Mesothelial cell of epicardium (in vitro differentiated cells): ENCODE measurements at places on chromosomes 2 and 18. TPM values are rescaled to one million over a fixed set of nuclear protein-coding genes. Genes with fewer than 3 reads are reported as not detected.

The GPR39 gene
- total RNA-seq = 0.07 to 0.47 TPM (median 0.31 TPM) in 3 replicates

The SLC9A4 gene
- total RNA-seq = 0.07 to 0.11 TPM (median 0.11 TPM) in 3 replicates

The C2orf72 gene
- total RNA-seq = 0.76 to 0.78 TPM (median 0.77 TPM) in 3 replicates

The HTR2B gene
- 2.6 to 3.7 TPM (median 3.4 TPM) in 3 replicates for total RNA-seq

The UGT1A10 gene
- not detected in 3 replicates for total RNA-seq

The BBS5 gene
- total RNA-seq = 10.2 to 11.4 TPM (median 10.8 TPM) in 3 replicates

The POTEC gene
- not detected in 3 replicates for total RNA-seq

The ATP5F1A gene
- 322 to 340 TPM (median 329 TPM) in 3 replicates for total RNA-seq

The LAMA1 gene
- 91.4 to 99.8 TPM (median 93.7 TPM) in 3 replicates for total RNA-seq

The FBXO15 gene
- total RNA-seq = 1.6 to 2.3 TPM (median 2.2 TPM) in 3 replicates

The RNF152 gene
- total RNA-seq = 19.0 to 28.6 TPM (median 25.7 TPM) in 3 replicates

The SLC11A1 gene
- 0.53 to 0.79 TPM (median 0.76 TPM) in 3 replicates for total RNA-seq

The IL36RN gene
- 0.84 to 1.1 TPM (median 0.85 TPM) in 3 replicates for total RNA-seq

The IL1R2 gene
- not detected in 3 replicates for total RNA-seq

The MTLN gene
- 6.9 to 10.1 TPM (median 7.6 TPM) in 3 replicates for total RNA-seq

The MOGAT1 gene
- total RNA-seq = not detected in 3 replicates

The PROKR1 gene
- total RNA-seq = 0.09 to 0.14 TPM (median 0.11 TPM) in 3 replicates

The ASTL gene
- total RNA-seq = 0.60 to 1.2 TPM (median 1.1 TPM) in 3 replicates

The FSHR gene
- total RNA-seq = not detected in 3 replicates

The GKN2 gene
- total RNA-seq = not detected in 3 replicates

The REG3G gene
- not detected in 3 replicates for total RNA-seq

The TMEM163 gene
- 0.29 to 0.47 TPM in 2 of 3 replicates, not detected in the other for total RNA-seq

The ALPP gene
- total RNA-seq = not detected in 3 replicates

The CCL20 gene
- 0.36 TPM in 1 of 3 replicates, not detected in the others for total RNA-seq

The SH3RF3 gene
- 2.5 to 2.8 TPM (median 2.7 TPM) in 3 replicates for total RNA-seq

The RFX8 gene
- total RNA-seq = 0.65 to 0.86 TPM (median 0.66 TPM) in 3 replicates

The CPLX4 gene
- not detected in 3 replicates for total RNA-seq

The FRZB gene
- 12.1 to 13.0 TPM (median 12.6 TPM) in 3 replicates for total RNA-seq

The IHH gene
- total RNA-seq = 0.18 to 0.62 TPM (median 0.38 TPM) in 3 replicates

The RAMP1 gene
- 2.0 to 2.1 TPM (median 2.0 TPM) in 3 replicates for total RNA-seq

The PLGLB1 gene
- 8.4 to 9.3 TPM (median 8.8 TPM) in 3 replicates for total RNA-seq

The TMEM169 gene
- total RNA-seq = 0.71 to 0.84 TPM (median 0.78 TPM) in 3 replicates

The SLC35F6 gene
- 25.2 to 26.8 TPM (median 26.0 TPM) in 3 replicates for total RNA-seq

The CYRIA gene
- 3.9 to 4.5 TPM (median 4.0 TPM) in 3 replicates for total RNA-seq

The SOX11 gene
- total RNA-seq = 45.0 to 47.0 TPM (median 46.2 TPM) in 3 replicates

The CREG2 gene
- total RNA-seq = 0.20 to 0.88 TPM (median 0.42 TPM) in 3 replicates

The PTPRN gene
- total RNA-seq = 0.33 to 0.50 TPM (median 0.38 TPM) in 3 replicates

The GPATCH11 gene
- total RNA-seq = 3.6 to 4.9 TPM (median 4.6 TPM) in 3 replicates

The MC5R gene
- not detected in 3 replicates for total RNA-seq

The CLASP1 gene
- 94.0 to 99.8 TPM (median 98.6 TPM) in 3 replicates for total RNA-seq

The TFPI gene
- 80.0 to 89.7 TPM (median 87.9 TPM) in 3 replicates for total RNA-seq

The MLPH gene
- total RNA-seq = 6.1 to 7.7 TPM (median 7.5 TPM) in 3 replicates

The ALPI gene
- total RNA-seq = not detected in 3 replicates

The MTX2 gene
- 28.8 to 33.2 TPM (median 29.9 TPM) in 3 replicates for total RNA-seq

The TUBA4B gene
- not detected in 3 replicates for total RNA-seq

The SIGLEC15 gene
- total RNA-seq = not detected in 3 replicates

The GDF7 gene
- 3.0 to 3.2 TPM (median 3.1 TPM) in 3 replicates for total RNA-seq

The SPATA3 gene
- total RNA-seq = not detected in 3 replicates

The MAL gene
- not detected in 3 replicates for total RNA-seq

The PSMA8 gene
- 0.22 TPM in 1 of 3 replicates, not detected in the others for total RNA-seq

The CTNNA2 gene
- 4.9 to 5.7 TPM (median 5.1 TPM) in 3 replicates for total RNA-seq

The C2orf68 gene
- total RNA-seq = 70.8 to 79.0 TPM (median 74.6 TPM) in 3 replicates

The MYO1B gene
- total RNA-seq = 74.6 to 81.6 TPM (median 80.2 TPM) in 3 replicates

The CRYGD gene
- total RNA-seq = not detected in 3 replicates

The PARD3B gene
- total RNA-seq = 20.4 to 23.7 TPM (median 23.4 TPM) in 3 replicates

The PSTPIP2 gene
- total RNA-seq = 10.6 to 12.7 TPM (median 11.8 TPM) in 3 replicates

The NEU2 gene
- total RNA-seq = not detected in 3 replicates

The FAM124B gene
- total RNA-seq = 0.09 TPM in 1 of 3 replicates, not detected in the others

The LIPG gene
- total RNA-seq = 22.3 to 26.0 TPM (median 25.7 TPM) in 3 replicates
